Activated CD4-positive, alpha-beta memory T cell treated with anti-CD3 and anti-CD28 coated beads for 36 hours (primary cell): ENCODE measurements at places on chromosomes 11 and 22. TPM values are rescaled to one million over a fixed set of nuclear protein-coding genes. Genes with fewer than 3 reads are reported as not detected.

DNA sequence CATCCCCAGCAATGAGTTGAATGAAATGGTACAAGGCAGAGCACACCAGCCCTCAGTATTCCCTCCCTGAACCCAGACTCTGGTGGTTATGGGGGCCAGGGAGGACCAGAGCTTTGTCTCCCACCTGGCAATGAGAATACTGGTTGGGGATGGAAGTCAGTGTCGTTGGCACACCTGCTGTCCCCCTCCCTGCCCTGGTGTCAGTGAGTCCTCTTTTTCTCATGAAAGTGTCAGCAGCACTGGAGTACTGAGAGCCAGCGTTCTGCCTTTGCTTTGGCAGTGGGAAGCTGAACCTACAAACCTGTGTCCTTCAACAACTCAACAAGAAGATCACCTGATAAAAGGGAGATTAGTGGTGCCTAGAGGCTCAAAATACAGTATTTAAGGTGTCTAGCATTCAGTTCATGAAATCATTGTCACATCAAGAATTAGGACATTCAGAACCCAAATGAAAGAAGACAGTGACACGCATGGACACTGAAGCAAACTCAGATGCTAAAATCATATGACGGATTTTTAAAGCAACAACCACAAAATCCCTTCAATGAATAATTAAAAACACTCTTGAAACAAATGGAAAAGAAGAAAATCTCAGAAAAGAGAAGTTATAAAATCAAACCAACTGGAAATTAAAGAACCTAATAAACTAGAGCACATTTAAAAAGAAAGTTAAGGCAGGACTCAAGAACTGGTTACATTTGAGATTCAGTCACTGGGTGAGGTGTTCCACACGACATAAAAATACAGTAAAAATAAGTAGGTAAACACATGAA is 77.5 kb upstream of the VPREB1 start:
- peaks cover 14% of the 10 kb centered on the region for H3K4me1 ChIP-seq
- H3K4me3 ChIP-seq, result no peak overlapping the region
- H3K27ac ChIP-seq, result no peak overlapping the region
- no peaks in the 10 kb centered on the region for H3K36me3 ChIP-seq
- peaks cover 10% of the 10 kb centered on the region for H3K27me3 ChIP-seq
- DNase-seq, result no peak

DNA sequence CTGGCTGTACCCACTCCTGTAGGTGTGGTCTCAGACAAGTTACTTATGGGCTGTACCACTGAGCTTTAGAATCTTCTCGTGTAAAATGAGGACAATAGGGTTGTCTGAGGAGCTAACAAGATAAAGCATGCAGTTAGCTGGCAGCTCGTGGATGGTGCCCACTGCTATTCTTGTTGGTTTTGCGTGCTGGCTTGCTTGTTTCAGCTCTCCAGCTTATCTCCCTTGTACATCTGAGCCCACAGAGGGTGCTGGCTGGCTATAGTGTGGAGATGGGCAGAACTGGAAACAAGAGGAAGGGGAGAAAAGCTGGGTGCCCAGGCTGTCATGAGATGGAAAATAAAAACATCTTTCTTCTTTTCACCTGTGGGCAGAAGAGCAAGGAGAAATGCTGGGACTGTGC is 46.5 kb upstream of the GALNT18 start:
- no peak overlapping the region for H3K4me3 ChIP-seq
- no peak for DNase-seq
- peaks cover 18% of the 10 kb centered on the region for H3K27me3 ChIP-seq
- no peaks in the 10 kb centered on the region for H3K36me3 ChIP-seq
- no peak overlapping the region for H3K27ac ChIP-seq

GRCh38 chr11:108032800-108033199 is 24.1 kb downstream of the CUL5 start:
- H3K4me3 ChIP-seq, result no peak overlapping the region
- peaks cover 22% of the 10 kb centered on the region for H3K4me1 ChIP-seq
- peaks cover 14% of the 10 kb centered on the region for H3K36me3 ChIP-seq
- H3K27me3 ChIP-seq, result no peaks in the 10 kb centered on the region
- no peak overlapping the region for H3K27ac ChIP-seq
- no peak for DNase-seq

- H3K27me3 ChIP-seq, result no peaks in the 10 kb centered on the region
- DNase-seq, result no peak
- peaks cover 88% of the 10 kb centered on the region for H3K4me1 ChIP-seq
- peak overlapping the region; percentile 82 for H3K27ac ChIP-seq
- peaks cover 83% of the 10 kb centered on the region for H3K36me3 ChIP-seq
These were observed 7.8 kb downstream of the CD3E start for GRCh38 chr11:118312328-118312727.

The OTOG gene
- total RNA-seq, result not detected

DNA sequence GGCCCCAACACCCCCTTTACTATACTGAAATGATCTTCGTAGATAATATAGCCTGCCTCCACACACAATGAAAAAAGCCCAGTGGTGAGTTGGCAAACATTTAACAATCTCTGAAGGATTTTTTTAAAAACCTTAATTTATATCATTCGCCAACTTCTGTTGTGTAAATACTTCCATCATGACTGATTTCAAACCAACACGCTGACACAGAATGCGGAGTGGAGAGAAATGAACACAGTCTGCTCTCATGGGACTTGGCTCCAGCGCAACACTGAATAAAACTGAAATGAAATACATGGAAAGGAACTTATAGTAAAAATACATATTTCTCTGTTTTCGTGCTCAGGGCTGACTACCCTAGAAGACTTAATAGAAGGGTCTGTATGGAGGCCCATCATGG is 61.3 kb upstream of the WNT11 start:
- H3K27me3 ChIP-seq, result peaks cover 4% of the 10 kb centered on the region
- DNase-seq, result no peak
- no peaks in the 10 kb centered on the region for H3K36me3 ChIP-seq
- no peak overlapping the region for H3K27ac ChIP-seq
- H3K4me3 ChIP-seq, result no peak overlapping the region

GRCh38 chr11:34271727-34272126 is 86.1 kb downstream of the ABTB2 start:
- H3K27ac ChIP-seq, result no peak overlapping the region
- H3K36me3 ChIP-seq, result no peaks in the 10 kb centered on the region
- H3K4me1 ChIP-seq, result no peaks in the 10 kb centered on the region
- peaks cover 6% of the 10 kb centered on the region for H3K27me3 ChIP-seq
- no peak for DNase-seq
- no peak overlapping the region for H3K4me3 ChIP-seq

DNA sequence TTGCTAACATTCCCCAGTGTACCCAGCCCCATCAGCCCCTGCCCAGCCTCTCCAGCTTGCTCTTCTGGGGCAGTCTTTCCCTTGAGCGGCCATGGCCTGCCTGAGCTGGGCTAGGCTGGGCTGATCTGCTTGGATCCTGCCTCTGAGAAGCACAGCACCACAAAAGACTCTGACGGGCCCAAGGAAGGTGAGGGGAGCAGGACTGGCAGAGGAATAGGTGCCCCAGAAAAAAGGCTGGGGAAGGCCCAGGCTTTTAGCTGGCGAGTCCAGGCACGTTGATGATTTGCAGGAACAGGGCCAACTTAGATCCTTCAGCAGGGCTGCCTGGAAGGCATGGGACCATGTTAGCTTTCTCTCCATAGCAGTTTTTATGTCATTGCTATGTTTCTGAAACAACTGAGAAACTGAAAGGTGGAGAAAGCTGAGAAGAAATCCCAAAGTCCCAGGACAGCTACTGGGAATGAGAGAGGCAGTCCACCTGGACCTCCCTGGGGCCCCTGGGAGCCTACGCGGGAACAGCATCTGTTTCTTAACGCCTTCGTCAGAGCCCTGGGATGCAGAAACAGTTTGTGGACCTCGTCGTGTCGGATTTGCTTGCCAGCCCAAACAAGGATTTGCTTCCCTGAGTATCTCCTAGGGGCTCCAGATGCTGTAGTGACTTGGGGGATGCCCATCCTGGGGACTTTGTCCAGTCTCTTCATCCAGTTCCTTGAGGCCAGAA is 24.4 kb upstream of the FXYD6 start:
- no peak overlapping the region for H3K27ac ChIP-seq
- no peak overlapping the region for H3K4me3 ChIP-seq
- no peaks in the 10 kb centered on the region for H3K36me3 ChIP-seq

GRCh38 chr11:68213135-68213515 is at the start of gene KMT5B:
KMT5B (minus strand) TSS chr11:68213296; CDS start chr11:68190076, 23,220 bp downstream.
- H3K27ac ChIP-seq, result peak within 1 kb of the TSS; percentile 83
- peaks cover 2% of the 10 kb centered on the region for H3K36me3 ChIP-seq
- H3K27me3 ChIP-seq, result peaks cover 6% of the 10 kb centered on the region

The RAB38 gene
- total RNA-seq, result 0.97 TPM

The CASP5 gene
- total RNA-seq, result not detected

The ANO9 gene
- 41.7 TPM for total RNA-seq

- no peak for DNase-seq
- H3K4me3 ChIP-seq, result no peak overlapping the region
- no peaks in the 10 kb centered on the region for H3K36me3 ChIP-seq
These were observed 816.8 kb downstream of the BRD1 start for GRCh38 chr22:49010901-49011300.

- H3K4me3 ChIP-seq, result no peak overlapping the region
- H3K36me3 ChIP-seq, result no peaks in the 10 kb centered on the region
- peaks cover 3% of the 10 kb centered on the region for H3K4me1 ChIP-seq
- no peak overlapping the region for H3K27ac ChIP-seq
- H3K27me3 ChIP-seq, result peaks cover 6% of the 10 kb centered on the region
These were observed 79.5 kb downstream of the TIMP3 start for GRCh38 chr22:32880893-32881596.

GRCh38 chr11:19253153-19253745 is 12.5 kb upstream of the E2F8 start:
- H3K27me3 ChIP-seq, result peaks cover 18% of the 10 kb centered on the region
- no peak overlapping the region for H3K4me3 ChIP-seq
- H3K36me3 ChIP-seq, result no peaks in the 10 kb centered on the region
- DNase-seq, result no peak
- no peaks in the 10 kb centered on the region for H3K4me1 ChIP-seq
- H3K27ac ChIP-seq, result no peak overlapping the region

DNA sequence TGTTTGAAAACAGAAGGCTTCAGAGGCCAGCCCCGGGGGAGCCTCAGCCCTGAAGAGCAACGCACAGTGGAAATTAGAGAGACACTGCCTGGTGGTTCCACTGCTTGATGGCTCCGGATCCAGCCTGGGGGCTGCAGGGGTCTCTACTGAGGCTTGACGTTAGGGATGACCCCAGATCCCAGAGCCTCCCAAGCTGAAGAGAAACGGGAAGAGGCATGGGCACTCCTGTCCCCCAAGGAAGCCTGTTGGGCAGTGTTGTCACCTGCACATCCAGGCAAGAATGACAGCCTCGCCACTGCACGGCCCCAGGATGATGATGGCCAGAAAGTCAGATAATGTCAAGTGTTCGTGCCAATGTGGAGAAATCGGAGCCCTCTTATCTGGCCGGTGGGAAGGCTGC is 56.8 kb upstream of the FGF3 start:
- H3K27ac ChIP-seq, result no peak overlapping the region
- no peaks in the 10 kb centered on the region for H3K4me1 ChIP-seq
- H3K4me3 ChIP-seq, result no peak overlapping the region
- H3K36me3 ChIP-seq, result no peaks in the 10 kb centered on the region
- no peak for DNase-seq

- no peak overlapping the region for H3K27ac ChIP-seq
- DNase-seq, result no peak
These were observed 26.8 kb upstream of the ME3 start for GRCh38 chr11:86699040-86699791.

- DNase-seq, result no peak
- no peak overlapping the region for H3K4me3 ChIP-seq
- H3K4me1 ChIP-seq, result no peaks in the 10 kb centered on the region
- no peaks in the 10 kb centered on the region for H3K36me3 ChIP-seq
- H3K27me3 ChIP-seq, result no peaks in the 10 kb centered on the region
These were observed 311.9 kb downstream of the GUCY1A2 start for GRCh38 chr11:106706355-106706754.

- H3K36me3 ChIP-seq, result peaks cover 86% of the 10 kb centered on the region
- H3K27ac ChIP-seq, result peak overlapping the region; percentile 70
- peak overlapping the region; percentile 7 for H3K4me3 ChIP-seq
- no peak for DNase-seq
- no peaks in the 10 kb centered on the region for H3K27me3 ChIP-seq
These were observed 8.9 kb downstream of the IL2RB start for GRCh38 chr22:37140686-37141323.

- no peak for DNase-seq
- peaks cover 10% of the 10 kb centered on the region for H3K4me1 ChIP-seq
- no peak overlapping the region for H3K4me3 ChIP-seq
- H3K27me3 ChIP-seq, result peaks cover 15% of the 10 kb centered on the region
- H3K27ac ChIP-seq, result no peak overlapping the region
These were observed 93.4 kb downstream of the WT1 start for GRCh38 chr11:32341620-32342613.

The SLC16A8 gene
- 0.17 TPM for total RNA-seq

The IGLL1 gene
- total RNA-seq, result not detected

DNA sequence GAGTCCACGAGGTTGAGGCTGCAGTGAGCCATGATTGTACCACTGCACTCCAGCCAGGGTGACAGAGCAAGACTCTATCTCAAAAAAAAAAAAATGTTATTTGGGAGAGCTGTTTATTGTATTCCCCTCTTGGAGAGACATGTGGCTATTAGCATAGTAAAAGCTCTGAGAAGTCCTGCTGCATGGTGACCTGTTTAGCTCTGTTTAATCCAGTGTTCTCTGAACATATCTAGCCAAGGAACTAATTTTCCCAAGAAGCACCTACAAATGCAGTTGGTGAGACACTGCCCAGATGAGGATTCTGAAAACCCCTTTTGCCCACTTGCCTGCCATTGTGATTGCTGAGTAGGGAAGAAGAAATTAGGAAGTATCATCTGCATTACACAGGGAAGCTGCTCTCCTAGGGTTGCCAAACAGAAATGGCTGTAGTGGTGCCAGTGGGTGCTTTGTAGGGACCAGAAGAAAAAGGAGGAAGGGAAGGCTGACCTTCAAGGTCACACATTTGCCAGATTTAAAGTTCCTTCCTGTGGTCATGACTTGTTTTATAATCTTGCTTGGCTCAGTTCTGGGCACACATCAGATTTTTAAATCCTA is 15.7 kb downstream of the TIMP3 start:
- no peak for DNase-seq
- H3K4me1 ChIP-seq, result no peaks in the 10 kb centered on the region
- H3K27ac ChIP-seq, result no peak overlapping the region

- H3K4me1 ChIP-seq, result no peaks in the 10 kb centered on the region
- H3K27ac ChIP-seq, result no peak overlapping the region
- H3K4me3 ChIP-seq, result no peak overlapping the region
- H3K27me3 ChIP-seq, result peaks cover 2% of the 10 kb centered on the region
- no peak for DNase-seq
These were observed 15.1 kb upstream of the SLC25A18 start for GRCh38 chr22:17548010-17548755.

DNA sequence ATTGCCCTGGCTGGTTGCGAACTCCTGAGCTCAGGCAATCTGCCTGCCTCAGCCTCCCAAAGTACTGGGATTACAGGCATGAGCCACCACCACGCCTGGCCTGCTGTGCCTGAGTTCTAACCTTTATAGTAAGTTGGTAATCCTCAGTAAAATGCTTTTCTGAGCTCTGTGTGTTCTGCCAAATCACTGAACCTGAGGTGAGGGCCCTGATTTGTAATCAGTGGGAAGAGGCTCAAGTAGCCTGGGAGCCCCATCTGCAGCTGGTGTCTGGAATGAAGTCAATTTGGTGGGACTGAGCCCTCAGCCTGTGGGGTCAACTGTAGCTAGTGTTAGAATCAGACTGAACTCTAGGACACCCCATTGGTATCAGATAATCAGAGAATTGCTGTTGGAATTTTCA is 72.6 kb upstream of the PARVG start:
- peaks cover 7% of the 10 kb centered on the region for H3K4me1 ChIP-seq
- no peak for DNase-seq
- H3K36me3 ChIP-seq, result peaks cover 2% of the 10 kb centered on the region
- no peak overlapping the region for H3K4me3 ChIP-seq
